ENCODE measurements at places on chromosomes 7 and 10.

GRCh38 chr7:81333004-81333403 lies 414.2 kb upstream of the SEMA3C start:
- DNase-seq, result no peak

DNA sequence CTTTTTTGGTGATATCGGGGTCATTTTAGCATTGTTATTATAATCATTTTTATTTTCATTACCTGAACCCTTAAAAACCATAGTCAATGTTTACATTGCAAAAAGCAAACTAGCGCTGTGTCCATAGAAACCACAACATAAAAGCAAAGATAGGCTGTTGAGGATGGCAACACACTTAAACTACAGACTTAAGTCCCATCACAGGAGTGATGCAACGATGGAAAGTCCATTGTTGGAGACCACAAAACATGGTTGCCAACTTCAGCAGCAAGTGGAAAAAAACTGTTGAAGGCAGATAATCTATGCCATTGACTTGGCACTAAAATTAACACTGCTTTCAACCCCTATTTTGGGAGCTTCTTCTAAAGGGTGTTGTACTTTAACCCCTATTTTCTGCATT lies 398.8 kb upstream of the IGFBP3 start:
- no peak for DNase-seq

GRCh38 chr7:101146-102046 lies 91.0 kb upstream of the FAM20C start:
- no peak for DNase-seq

- DNase-seq, result peak; percentile 13
These were observed 6.6 kb downstream of the NPC1L1 start for GRCh38 chr7:44534501-44534900.

DNA sequence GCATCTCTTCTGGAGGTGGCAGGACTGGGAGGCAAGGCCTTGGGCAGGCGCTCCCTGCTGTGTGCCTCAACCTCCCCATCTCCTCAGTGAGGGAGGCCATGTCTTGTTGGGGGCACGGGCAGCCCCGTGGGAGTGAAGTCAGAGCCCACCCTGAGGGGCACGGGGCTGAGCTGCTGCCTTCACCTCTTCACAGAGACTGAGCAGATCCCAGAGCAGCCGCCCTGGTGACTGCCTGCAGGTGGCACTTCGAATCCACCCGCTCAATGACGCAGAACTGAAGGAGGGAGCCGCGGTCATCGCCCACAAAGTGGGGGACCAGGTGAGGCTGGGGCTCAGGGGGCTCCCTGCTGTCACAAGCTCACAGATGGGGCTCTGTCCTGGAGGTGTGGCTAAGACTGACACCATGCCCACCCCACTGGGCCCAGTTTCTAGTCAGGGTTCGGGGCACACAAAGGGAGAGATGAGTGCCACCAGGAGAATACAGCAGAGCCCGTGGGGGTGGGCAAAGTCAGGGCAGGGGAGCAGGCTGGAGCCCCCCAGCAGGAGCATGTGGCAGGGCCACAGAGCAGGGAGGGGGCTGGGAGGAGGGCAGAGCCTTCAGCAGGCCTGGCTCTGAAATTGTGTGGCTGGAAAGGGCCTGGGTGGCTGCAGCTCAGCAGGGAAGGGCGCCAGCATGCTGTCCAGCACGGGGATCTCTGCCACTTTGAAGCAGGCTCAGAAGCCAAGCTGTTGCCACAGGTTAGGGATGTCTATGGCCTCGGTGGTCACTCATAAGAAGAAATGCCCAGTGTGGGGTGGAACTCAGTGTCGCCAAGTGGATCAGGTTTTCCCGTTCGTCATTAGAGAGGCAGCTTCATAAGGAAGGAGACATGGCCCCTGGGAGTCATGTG lies 18.8 kb upstream of the CHST12 start:
- DNase-seq, result no peak

GRCh38 chr10:972763-973162 lies 15.5 kb upstream of the GTPBP4 start:
- no peak for DNase-seq

GRCh38 chr7:84040355-84040754 lies 154.2 kb downstream of the SEMA3A start:
- peak; percentile 90 for DNase-seq

All from NCI-H1930 (cell line).